Right lobe of liver (tissue), 6 donors: ENCODE measurements at places on chromosomes 12 and 14. TPM values are rescaled to one million over a fixed set of nuclear protein-coding genes. Genes with fewer than 3 reads are reported as not detected.

FITM1 gene
- total RNA-seq = 1.5 TPM

GPR132 gene
- 0.28 TPM for total RNA-seq

- DNase-seq = no peak
These were observed at the start of gene NPC2 for GRCh38 chr14:74492776-74493342. Gene NPC2, minus strand, starts transcription at chr14:74493305. Its CDS starts 31 bp downstream, at chr14:74493274.

RD3L gene
- 1.2 TPM for total RNA-seq

- no peak for DNase-seq
These were observed 63.4 kb downstream of the ANO4 start for GRCh38 chr12:100857971-100858370.

ANAPC5 gene
- 49.5 TPM for total RNA-seq

DNA sequence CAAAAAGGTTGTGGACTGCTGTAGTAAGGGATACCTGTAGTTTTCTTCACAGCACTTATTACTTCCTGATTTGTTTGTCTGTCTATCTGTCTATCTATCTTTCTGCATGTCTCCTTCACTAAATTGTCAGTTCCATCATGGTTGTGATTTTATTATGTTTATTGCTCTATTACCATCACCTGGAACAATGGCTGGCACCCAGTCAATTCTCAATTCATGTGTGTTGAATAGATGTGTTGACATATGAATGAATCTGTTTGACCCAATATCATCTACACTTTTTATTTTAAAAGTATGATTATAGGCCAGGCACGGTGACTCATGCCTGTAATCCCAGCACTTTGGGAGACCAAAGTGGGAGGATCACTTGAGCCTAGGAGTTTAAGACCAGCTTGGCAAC, 224.4 kb downstream of the NUBPL start:
- DNase-seq = no peak

FOXN4 gene
- total RNA-seq = 0.17 TPM

DNA sequence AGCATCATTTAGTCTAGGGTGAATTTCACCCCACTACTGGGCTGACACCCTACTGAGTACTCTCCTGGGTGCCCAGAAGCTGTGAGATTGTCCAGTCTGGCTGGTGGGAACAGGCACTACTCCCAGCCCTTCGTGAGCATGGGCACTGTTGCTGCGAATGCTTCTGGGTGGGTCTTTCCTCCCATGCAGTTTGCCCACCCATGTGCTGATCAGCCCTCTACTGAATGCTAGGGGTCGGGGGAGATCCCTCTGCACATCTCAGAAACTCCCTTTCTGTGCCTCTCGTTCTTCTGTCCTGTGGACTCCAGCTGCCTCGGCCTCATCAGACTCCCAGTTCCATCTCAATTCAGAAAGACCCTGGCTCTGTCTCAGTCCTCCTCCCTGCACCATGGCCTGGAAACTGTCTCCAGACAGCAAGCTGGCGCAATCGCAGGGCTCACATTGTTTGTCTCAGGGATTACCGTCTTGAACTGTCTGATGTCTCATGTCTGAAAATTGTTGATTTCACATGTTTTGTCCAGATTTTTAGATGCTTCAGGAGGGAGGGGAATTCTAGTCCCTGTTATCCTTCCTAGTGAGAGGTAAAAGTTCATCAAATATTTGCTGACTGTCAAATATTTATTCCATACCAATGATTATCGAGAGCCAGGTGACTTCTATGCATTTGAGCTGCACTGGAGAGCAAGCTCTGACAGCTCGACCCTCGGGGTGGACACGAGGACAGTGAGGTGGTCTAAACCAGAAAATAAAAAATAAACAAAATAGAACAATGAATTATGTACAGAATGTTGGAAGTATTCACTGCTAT, 316.6 kb upstream of the RTL1 start:
- DNase-seq = no peak

DNA sequence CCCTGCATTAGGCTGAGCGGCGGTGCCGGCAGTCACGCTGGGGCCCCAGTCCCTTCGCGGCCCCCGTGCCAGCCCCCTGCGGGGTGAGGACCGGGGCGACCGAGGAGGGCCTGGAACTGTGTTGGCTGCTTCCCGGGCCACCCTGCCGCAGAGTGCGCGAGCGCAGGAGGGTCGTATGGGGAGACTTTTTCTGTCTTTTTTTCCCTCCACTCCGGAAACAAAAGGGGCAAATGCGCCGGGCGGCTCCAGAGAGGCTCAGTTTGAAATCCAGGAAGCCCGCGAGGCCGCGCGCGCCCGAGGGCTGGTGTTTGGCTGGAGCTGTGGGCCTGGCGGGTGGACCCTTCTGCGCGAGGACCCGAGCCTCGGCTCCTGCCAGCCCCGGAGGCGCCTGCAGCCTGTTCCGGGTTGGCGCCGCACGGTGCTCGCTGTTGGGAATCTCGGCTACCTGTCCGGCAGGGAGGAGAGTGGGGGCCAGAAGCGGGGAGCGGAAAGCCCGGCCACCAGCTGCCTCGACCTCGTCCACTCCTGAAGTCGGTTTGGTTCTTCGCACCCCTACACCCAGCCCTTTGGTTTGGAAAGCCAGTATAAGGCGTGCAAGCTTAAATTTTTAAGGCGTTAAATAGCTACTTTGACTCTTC, 638 bp downstream of the PLEKHG3 start:
- peak; percentile 38 for DNase-seq

DNA sequence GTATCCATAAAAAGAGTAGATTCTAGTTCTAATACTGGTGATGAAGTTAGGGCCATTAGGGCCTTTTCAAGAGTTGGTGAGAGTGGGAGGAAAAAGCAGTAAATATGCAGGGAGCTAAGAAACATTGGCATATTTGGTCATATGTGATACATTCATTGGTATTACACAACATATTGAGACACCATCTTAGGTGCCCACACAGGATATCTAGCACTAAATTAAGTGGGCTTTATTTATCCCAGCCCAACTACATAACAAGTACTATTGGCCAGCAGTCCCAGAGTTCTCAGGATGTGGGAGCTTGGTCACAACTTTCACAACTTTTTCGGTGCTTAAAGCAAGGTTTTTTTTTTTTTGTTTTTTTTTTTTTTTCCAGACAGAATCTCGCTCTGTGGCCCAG, 2.0 kb upstream of the ING4 start:
- no peak for DNase-seq

NFATC4 gene
- total RNA-seq = 2.7 TPM

ITGA5 gene
- total RNA-seq = 32.4 TPM

DNA sequence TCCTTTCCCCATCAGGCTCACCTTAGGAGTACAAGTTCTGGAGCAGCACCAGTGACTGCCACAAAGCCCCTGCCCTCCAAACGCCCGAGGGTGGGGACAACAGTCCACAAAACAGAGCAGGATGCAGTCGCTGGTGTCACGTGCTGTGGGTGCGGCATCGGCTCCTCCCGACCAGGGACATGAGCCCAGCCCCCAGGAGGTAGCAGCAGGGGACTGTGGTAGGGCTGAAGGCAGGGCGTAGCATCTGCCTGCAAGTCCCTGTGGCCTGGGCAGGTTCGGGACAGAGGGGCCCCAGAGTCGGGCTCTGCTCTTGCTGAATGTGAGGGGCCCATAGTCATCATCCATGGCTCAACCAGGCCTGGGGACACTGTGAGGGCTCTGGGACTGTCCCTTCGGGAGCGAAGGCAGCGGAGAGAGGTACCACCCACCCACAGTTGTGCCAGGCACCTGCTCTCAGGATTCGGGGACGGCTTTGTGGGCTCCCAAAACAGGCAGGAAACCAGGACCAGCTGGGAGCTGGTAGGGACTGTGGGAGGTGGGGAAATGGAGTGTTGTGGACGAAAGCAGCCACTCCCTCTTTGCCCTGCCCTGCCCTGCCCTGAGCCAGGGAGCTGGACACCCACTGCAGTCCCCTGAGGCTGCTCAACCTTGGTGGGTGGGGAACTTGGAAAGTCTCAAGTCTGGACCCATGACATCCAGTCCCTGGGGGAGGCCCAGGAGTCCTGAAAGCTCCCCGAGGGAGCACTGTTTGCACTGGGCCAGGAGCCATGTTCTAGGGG, 30.7 kb downstream of the FBRSL1 start:
- no peak for DNase-seq

GRCh38 chr12:49377386-49377785, 10.1 kb downstream of the SPATS2 start:
- DNase-seq = no peak

OVCH1 gene
- not detected for total RNA-seq

HECTD4 gene
- total RNA-seq = 13.3 TPM

DNA sequence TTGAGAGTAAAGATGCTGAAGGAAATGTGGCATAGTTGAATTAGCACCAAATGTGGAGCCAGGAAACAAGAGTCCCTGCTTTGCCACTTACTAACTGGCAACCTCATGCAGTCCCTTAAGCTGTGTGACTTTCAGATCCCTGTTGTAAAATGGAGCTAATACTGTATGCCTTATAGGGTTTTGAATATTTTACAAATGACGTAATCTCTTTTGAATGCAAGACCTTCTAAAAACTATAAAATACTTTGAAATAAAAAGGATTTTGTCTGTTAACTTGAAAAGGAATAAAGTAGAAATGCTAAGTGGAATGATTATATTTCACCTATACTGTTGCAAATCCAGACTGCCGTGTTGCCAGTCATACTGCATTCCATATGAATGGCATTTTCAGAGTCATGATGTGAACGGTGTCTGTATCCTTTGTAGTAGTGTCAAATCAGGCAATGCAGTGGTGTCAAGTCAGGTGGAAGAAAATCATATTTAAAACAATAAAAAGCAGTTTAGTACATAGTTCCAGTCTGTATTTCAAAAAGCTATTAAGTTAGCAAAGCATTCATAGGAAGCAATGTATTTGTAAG, 21.3 kb downstream of the KCNA5 start:
- DNase-seq = no peak

DNA sequence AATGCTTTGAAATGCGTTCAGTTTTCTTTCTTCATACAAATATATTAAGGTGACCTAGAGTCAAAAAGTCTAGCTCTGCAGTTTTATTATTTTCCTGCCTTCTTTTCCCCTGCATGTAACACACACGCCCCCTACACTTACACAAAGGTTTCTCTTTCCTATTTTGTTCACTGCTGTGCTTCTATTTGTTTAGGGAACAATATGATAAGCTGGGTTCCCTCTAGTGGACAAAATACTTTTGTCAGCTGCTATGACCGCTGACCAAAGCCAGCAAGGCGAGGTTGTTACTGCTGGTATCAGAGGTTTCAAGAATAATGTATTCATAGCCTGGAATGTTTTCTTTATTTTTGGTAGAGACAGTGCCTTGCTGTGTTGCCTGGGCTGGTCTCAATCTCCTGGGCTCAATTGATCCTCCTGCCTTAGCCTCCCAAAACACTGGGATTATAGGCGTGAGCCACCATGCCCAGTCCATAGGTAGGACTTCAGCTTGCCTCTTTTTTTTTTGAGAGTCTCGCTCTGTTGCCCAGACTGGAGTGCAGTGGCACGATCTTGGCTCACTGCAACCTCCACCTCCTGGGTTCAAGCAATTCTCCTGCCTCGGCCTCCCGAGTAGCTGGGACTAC, 33.4 kb downstream of the FNTB start:
- no peak for DNase-seq

DNA sequence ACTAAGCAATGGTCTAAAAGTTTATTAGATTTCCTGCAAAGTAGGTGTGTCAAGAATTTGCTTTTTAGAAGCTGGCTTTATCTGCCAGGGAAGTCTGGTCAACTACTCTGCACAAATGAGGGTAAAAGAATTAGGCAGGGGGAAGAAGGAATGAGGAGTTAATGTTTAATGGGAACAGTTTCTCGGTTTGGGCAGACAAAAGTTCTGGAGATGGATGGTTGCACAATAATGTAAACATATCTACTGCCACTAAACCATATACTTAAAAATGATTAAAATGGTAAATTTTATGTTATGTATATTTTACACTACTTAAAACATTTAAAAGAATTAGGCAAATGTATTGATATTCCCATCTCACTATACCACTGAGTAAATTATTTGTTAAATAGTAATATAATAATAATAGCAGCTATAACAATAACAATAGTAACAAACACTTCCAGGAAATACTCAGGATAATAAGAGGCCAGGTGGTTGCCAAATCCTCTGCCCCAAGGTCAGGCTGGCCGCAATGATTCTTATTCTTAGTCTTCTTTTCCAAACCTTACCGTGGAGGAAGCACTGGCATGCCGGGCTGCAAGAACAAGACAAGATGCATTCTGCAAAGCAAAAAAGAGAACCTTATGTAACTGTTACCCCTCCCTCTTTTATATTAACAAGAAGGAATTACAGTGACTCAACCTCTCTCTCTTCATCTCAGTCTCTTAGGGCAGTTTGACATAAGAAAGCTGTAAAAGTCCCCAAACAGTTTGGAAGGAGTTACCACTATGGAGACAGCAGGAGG, 13.9 kb downstream of the CS start:
- no peak for DNase-seq

- no peak for DNase-seq
These were observed 69.5 kb downstream of the TMEM30B start for GRCh38 chr14:61211476-61212255.

CCDC198 gene
- total RNA-seq = 42.8 TPM

- DNase-seq = no peak
These were observed 1.4 kb upstream of the SAV1 start for GRCh38 chr14:50669441-50669986.

CMA1 gene
- not detected for total RNA-seq

- DNase-seq = no peak
These were observed 111.7 kb downstream of the DNAI7 start for GRCh38 chr12:25083211-25083610.
